ENCODE measurements at places on chromosomes 3 and 15.
A peak's percentile ranks its signal among the peaks of the same experiment; 100 is the strongest.

GRCh38 chr15:70056091-70056680, 41.5 kb downstream of the TLE3 start:
- no peak for DNase-seq

- DNase-seq: peak; percentile 90
Observed at GRCh38 chr15:95266451-95267061, 1035.2 kb downstream of the MCTP2 start.

DNA sequence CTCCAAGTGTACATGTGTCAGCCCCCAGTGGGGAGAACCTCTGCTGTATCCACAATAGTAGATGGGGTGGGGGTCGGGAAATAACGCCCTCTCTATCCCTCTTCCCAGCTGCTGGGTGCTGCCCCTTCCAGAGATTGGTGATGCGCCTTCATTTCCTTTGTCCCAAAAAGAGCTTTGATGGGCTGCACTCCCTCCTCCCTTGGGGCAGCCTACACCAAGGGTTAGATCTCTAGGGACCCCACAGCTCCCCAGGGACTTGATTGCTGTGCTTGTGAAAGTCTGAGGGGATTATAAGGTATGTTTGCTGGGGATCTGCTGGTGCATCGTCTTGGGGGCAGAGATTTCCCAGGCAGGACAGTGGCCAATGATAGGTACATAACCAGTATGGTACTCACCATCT, 105.3 kb downstream of the UNC13C start:
- no peak for DNase-seq

DNA sequence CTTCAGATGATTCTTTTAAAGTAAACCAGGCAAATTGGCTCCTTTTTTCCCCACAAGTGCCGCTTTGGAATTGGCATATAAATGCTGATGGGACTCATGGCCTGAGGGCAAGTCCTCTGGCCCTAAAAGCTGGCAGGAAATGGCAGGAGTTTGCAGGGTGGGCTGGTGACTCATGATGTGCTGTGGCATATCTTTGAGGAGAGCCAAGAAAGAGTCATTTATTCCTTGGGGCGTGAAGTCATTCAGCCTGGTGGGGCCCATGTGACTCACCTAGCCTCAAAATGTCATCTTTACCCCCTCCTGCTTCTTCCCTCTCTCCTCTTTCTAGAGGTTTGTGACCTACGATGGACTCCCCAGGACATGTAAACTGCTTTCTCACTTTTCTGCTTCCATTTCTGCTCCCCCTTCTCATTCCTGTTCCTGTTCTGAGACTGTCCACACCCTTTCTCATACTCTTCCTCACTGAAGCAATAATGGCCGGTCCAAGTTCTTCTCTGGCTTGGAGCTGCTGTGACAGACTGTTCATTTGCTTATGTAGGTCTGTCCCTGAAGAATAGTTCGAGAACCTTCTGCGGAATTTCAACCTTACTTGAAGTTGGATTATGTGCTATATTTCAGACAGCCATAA, 326.1 kb downstream of the SATB1 start:
- peak; percentile 69 for DNase-seq

DNA sequence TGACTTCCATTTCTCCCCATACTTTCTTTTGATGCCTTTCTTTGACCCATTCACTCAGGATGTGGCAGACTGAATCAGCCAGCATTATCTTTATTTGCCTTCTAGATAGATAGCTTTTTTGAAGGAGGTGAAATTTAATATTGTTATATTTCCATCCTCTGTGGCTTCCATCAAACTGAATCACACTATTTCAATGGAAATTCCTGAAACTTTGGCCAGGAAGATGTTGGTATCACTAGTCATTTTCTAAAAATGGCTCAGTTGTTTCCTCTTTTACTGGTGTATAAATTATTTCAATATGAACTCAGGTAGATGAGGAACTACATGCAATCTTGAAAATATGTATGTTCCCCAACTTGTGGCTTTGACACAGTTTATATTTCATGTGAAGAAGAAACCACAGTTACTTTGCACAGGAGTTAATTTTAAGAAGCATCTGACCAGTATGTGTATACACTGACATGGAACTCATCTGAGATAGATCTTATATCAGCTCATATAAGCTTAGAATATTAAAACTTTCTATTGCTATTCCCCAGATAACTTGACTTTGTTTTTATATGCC, 248.3 kb downstream of the CGGBP1 start:
- no peak for DNase-seq

DNA sequence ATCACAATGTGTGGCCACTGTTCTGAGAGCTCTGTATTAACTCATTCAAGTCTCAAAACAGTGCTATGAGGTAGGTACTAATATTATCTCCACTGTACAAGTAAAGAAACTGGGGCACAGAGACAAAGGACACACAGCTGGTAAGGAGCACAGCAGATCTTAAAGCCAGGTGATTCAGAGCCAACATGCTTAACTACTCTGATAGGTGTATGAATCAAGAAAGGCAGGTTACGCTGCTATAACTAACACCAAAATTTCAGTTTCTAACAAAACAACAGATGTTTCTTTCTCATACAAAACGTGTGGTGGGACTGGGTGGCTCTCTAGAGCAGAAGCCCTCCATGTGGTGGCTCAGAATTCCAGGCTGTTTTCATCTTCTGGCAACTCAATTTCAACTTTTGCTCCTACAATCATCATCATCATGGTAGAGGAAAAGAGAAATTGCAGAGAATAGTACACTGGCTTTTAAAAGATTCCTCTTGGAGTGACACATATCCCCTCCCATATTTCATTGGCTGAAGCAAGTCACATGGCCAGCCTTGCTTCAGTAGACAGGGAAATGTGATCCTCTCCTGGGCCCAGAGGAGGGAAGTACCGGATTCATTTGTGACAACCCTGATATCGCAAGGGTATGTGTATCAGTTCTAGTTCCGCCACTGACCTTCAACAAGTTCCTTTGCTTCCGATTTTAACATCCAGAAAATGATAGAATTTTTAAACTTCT, 126.2 kb upstream of the PTX3 start:
- DNase-seq: no peak

GRCh38 chr3:63607716-63608115, 44.8 kb upstream of the SNTN start:
- DNase-seq: no peak

- no peak for DNase-seq
Observed at GRCh38 chr3:99625237-99625622, 13.2 kb upstream of the COL8A1 start.

GRCh38 chr15:67002368-67002767, 63.0 kb upstream of the SMAD3 start:
- no peak for DNase-seq

GRCh38 chr15:45604326-45604725, 17.1 kb downstream of the BLOC1S6 start:
- DNase-seq: no peak

GRCh38 chr3:179967622-179968021, 69.1 kb downstream of the PEX5L start:
- no peak for DNase-seq

DNA sequence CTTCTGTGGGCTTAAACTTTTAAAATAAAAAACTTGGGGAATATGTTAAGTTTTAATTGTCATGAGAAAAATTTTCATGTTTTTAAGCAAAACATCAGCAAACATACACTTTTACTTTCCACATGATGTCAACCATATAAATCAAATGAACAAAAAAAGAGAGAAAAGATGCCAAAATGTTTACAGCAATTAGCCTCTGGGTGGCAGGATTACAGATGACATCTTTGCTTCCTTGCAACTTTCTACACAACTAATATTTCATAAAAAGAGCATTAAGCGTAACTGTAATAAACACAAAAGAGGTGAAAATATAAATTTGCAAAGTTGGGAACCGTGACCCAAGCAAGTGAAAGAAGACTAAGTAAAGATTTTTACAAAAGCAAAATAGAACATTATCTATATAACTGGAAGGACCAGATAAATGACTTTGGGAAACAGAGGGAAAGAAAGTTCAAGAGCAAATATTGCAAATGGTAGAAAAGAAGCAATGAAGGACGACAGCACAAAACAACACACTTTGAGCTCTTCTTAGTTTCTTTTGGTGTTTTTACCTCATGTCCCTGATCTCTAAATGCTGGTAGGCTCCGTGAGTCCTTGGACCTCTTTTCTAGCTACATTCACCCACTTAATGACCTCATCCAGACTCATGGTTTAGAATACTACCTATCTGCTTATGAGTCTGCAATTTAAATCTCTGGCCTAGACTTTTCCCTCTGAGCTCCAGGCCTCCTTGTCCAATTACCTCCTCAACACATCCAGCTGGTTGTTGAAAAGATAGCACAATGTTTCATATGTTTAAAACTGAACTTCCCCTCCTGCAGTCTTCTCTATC, 9.4 kb downstream of the TP53BP1 start:
- DNase-seq: no peak

GRCh38 chr3:36730966-36731365, 33.4 kb downstream of the DCLK3 start:
- no peak for DNase-seq

DNA sequence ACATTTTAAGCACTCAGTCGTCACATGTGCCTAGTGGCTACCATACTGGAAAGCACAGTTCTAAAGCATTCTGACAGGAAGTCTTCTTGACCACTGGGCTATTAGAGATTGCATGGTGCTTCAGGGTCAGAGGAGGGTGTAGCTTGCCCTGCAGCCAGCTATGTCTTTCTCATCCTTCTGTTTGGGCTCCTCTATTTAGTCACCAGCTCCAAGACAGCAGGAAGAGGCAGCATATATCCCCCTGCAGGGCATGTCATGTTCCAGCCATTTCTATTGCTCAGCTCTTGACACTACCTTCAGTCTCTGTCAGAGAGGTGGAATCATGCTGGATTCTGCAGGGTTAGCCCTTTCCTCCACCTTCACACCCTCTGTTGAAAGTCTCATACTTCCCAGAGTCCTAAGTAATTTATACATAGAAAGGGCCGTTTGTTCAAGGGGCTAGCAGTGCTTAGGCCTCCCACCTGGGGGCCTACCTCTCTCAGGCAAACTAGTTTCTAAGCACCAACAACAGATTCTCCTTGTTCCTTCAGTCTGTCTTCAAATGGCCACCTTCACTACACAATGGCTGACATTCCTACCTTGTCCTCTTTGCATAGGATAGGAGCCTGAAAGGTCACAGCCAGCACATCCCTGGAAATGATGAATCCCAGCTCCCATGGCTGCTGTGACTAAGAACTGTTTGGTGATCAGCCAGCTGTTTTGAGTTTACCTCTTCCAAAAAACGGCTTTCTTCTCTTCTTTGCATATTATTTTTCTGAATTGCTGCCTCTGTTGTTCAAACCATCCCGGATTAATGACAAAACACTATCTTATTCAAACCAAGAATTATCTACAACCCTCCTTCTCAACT, 115.7 kb upstream of the BFSP2 start:
- DNase-seq: no peak

DNA sequence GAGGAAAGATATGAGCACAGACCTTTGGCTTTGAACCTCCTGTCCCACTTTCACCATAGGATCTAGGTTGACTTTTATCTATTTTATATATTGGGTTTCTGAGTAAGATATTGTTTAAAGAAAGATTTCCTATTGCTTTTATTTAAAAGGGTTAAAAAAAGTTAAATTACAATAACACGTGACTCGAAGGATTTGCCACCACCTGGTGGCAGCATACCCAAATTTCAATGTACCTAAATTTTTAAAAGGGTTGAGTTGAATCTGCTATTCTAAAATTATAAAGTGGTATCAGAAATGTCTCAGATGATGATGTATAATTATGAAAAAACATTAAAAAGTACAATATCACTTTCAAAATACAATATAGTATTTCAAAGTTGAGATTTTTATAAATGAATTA, 368.4 kb downstream of the MECOM start:
- no peak for DNase-seq

GRCh38 chr15:47750030-47750739, 32.9 kb downstream of the SEMA6D start:
- peak; percentile 35 for DNase-seq

GRCh38 chr3:183827809-183828537, 2.6 kb upstream of the MAP6D1 start:
- no peak for DNase-seq

- no peak for DNase-seq
Observed at GRCh38 chr15:69593981-69594966, 141.7 kb downstream of the RPLP1 start.

DNA sequence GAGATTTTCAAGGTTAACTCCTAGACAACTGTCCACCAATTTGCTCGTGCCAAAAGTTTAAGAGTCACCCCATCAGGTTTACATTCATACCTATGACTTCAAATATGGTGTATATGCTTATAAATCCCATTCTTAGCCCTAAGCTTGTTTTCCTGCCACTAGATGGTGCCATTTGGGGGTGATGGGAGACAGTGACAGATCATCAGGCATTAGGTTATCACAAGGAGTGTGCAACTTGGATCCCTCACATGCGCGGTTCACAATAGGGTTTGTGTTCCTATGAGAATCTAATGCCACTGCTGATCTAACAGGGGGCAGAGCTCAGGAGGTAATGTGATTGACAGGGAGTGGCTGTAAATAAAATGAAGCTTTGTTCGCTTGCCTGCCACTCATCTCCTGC, 182.7 kb downstream of the CNTN6 start:
- no peak for DNase-seq

GRCh38 chr3:152051501-152052404, 178.3 kb downstream of the SUCNR1 start:
- DNase-seq: peak; percentile 66
